ENCODE measurements at places on chromosomes 7 and 10.

- no peak for DNase-seq
These were observed 74.3 kb upstream of the MKX start for GRCh38 chr10:27819781-27820531.

DNA sequence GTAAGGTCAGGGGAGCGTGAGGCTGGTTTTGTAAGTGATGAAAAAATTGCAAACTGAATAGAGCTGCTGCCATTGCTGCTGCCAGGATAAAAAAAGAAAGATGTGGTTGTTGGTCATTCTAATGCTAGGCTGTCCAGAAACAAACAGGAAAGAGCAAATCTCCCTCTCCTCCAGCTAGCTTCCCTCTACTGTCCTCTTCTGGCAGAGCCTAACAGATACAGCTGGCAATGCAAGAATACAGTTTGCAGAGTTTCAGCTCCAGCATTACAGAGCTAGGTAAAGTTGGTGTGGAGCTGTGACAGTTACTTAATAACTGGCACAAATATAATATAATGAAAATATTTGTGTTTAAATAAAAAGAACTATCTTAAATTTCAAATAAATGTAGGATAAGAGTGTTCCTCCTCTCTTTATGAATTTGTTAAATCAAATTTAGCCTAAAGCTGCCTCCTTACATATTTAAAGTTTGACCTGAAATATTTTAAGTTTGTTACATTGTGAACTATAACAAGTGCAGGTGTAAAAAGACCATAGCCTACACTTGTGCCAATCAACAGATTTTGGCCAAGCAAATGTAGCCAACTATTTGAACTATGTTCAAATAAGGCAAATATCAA lies 407.7 kb downstream of the SH2D4B start:
- DNase-seq, result no peak

DNA sequence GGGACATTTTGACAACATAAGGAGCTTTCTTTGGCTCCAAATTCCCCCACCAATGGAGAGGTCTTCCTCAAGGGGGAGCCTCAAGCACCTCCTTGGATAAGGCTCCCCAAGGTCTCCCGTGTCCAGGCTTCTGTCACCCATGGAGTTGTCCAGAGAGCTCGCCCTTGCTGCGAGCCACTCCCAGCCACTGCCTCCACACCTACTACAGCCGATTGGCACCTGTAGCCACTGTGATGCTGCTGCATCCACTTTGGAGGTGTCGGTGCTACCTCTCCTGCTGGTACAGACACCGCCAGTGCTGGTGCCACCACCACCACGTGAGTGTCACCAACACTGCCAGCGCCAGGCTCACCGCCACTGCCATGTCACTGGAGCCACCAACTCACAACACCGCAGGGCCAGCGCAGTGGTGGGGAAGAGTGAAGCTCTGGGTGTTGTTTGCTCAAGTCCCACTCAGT lies 22.1 kb upstream of the ENO4 start:
- no peak for DNase-seq

- DNase-seq, result no peak
These were observed 217.2 kb downstream of the ANK3 start for GRCh38 chr10:60172363-60172990.

DNA sequence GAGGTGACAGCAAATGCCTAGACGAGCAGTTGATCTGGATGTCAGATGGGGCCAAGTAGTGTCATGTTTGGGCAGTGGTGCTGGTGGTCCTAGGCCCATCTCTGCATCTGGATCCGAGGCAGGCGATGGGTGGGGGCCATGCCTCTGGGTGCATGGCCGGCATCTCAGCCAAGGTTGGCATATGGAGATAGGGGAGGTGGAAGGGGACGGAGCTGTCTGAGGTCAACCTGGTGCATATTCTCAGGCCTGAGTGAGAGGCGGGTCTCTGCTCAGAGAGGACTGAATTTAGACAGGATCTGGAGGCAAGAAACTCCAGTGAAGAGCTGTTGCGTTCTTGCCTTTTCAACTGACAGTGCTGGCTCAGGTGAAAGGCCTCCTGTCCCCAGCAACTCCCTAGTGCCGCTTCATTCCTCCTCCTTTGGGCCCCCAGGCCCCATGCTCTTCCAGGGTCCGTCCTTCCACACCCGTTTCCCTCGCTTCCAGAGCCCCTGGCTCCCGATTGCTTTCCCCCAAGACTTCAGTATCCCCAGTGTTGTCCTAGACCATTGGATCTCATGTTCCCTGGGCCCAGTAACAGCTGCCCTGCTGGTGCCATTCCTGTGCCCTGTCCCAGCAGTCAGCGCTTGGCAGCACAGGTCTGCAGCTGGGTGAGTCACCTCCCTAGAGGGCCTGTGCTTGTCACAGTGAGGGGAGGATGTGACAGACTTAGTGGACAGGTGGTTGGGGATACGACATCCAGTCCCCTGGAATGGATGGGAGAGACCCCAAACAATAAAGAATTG lies 32.6 kb downstream of the GBX1 start:
- no peak for DNase-seq
